ENCODE measurements at places on chromosomes 1 and 21.

GRCh38 chr1:18942340-18942739, 14.1 kb downstream of the IFFO2 start:
- DNase-seq, result no peak

- DNase-seq, result peak; percentile 79
These were observed at the start of gene TTLL7 for GRCh38 chr1:83998498-83999315. TSS of gene TTLL7 (minus strand) at chr1:83999132. CDS start at chr1:83952211, 46,921 bp downstream.

- DNase-seq, result peak; percentile 41
These were observed 32.1 kb downstream of the HSD17B7 start for GRCh38 chr1:162822391-162823200.

DNA sequence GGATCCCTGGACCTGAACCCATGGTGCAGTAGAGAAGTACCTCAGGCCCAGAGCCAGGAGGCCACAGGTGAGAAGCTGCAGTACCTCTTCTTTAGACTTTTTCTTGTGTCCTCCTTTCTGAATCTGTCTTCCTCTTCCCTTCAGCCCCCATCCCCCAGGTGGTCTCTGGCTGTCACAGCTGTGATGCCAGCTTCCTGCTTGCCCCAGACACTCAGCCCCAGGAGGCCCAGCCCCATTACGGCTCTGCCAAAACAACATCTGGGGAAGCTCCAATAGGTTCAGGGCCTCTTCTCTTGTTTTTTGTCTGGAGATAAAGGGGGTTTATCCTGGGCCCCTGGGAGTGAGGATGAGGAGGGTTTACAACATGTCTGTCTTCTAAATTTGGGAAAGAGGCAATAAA, 9.5 kb upstream of the BTG2 start:
- DNase-seq, result no peak

GRCh38 chr1:201791779-201792173, 37.2 kb upstream of the IPO9 start:
- DNase-seq, result no peak

- DNase-seq, result no peak
These were observed 23.2 kb downstream of the ATP8B2 start for GRCh38 chr1:154348429-154349076.

DNA sequence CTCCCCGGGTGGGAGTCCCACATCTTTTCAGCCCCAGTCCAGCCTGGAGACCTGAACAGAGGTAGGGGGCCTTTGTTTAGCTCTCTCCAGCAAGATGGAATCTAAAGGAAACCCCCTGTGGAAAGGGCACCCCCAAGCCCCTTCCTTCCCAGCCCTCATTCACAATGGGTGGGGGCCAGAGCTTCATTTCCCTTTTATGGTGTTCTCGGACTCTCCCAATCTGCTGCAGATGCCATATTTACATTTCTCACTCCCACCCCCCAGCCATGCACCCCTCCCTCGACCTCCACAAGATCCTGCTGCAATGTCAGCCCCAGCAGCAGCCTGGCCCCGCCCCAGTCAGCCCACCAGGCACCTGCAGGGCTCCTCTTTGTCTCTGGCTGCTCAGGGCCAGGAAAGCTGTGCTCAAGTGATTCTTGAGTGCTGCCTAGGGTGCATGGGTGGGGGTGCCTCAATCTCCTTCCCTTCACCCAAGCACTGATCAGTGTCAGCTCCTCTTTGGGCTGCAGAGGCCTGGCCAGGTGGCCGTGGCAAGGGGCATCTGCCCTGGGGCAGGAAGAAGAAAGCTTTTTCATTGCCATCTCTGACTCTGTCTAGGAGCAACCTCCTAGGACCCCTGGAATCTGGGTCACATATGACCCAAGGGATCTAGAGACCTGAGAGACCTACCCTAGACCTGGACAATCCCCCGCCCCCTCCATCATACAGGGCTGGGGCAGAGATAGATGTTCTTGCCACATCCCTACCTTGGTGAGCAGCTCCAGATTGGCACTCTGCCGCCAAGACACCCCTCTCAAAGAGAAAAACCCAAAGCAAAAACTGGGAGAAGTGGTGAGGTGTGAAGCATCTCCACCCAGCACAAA, 1.7 kb downstream of the KIF21B start:
- DNase-seq, result peak; percentile 62

- DNase-seq, result no peak
These were observed 6.3 kb upstream of the SELENON start for GRCh38 chr1:25793585-25794170.

DNA sequence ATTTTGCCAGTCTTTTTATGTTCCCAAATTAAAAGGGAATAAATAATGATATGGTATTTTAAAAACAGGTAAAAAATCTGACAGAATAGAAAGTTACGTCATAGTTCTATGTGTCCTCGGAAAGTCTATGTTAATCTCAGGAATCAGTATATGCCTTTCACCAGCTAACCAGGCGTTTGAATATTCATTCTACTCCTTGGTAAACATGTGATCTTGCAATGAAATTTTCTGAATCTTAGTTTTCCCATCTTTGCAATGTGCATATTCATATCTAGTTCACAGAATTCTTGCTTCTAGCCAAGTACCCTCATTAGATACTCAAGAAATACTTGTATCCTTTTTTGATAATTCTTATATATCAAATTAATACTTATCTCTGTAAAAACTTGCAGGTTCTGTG, 179.4 kb downstream of the ZP4 start:
- no peak for DNase-seq

DNA sequence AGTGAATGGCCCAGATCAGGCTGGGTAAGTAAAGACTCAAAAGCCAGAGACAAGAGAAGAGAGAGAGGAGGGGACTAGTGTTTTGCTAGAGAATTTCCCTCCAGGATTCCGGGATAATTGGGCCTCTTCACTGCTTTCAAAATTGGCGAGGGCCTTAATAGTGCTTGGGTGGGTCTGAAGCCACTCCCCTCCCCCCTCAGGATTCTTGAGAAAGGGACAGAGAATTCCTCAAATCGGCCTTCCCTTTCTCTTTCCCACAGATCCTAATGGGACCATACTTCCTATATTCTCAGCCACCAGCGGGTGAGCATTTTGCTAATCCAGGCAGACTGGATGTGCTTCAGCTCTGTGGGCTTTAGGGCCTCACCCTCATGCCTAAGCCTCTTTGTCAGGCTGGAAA, 11.9 kb downstream of the SFN start:
- no peak for DNase-seq

DNA sequence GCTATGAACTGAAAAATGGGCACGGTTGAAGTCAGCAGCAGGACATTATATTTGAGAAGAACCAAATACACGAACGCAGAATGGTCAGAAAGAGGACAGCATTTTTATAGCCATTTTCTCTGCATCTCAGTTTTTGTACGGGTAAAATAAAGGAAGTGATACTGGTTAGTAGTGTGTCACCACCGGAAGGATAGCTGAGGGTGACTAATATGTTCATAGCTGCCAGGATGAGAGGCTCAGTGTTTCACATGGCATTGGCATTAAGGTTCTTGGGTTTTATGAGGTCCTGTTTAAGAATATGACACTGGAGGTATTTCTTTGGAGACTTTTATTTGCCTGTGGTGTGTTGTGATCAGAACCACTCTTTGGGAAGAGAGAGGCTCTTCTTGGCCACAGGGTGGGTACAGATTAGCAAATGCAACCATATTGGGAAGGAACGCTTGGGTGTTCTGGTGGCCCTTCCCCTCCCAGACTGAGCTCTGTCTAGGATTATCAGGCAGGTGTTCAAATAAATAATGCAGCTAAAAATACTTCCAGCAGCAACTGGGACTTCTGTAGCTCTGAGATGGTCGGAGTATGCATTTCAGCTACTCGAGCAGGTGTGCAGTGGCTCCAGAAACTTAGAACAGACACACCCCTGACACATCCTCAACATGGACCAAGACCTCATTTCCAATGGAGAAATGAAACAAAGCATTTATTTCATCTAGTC, 158.2 kb downstream of the PBX1 start:
- DNase-seq, result no peak

- no peak for DNase-seq
These were observed 22.1 kb upstream of the FAM43B start for GRCh38 chr1:20530306-20530705.

DNA sequence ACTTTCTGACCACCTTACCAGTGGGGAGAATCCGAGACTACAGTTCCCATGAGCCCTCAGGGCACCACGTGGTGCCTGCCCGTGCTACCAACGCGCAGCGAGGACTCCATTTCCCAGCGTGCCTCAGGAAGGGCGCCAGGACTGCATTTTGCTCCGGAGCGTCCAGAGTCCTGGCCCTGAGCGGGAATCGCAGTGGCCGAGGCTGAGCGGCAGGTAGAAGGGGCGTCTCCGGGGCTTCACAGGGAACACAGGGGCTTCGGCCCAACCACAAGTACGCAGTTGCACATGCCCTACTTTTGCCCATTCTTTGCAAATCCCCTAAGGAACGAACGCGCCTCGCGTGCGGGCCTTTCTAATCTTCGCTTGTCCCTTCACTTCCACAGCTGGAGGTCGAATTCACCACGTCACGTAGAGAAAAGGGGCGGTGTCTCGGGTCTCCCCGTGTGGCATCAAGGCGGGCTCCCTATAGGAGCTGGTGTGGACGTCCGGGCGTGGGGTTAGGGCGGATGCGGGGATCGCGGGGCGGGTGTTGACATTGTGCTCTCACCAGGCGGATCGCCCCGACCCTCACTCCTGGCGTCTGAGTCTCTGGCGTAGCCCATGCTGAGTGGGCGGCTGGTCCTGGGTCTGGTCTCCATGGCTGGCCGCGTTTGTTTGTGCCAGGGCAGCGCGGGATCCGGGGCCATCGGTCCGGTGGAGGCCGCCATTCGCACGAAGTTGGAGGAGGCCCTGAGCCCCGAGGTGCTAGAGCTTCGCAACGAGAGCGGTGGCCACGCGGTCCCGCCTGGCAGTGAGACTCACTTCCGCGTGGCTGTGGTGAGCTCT, at the start of gene BOLA1:
Gene BOLA1 (plus strand): TSS at position 109 of the 825 bp plus-strand sequence. CDS start 492 bp downstream, at position 601.
- peak; percentile 93 for DNase-seq

DNA sequence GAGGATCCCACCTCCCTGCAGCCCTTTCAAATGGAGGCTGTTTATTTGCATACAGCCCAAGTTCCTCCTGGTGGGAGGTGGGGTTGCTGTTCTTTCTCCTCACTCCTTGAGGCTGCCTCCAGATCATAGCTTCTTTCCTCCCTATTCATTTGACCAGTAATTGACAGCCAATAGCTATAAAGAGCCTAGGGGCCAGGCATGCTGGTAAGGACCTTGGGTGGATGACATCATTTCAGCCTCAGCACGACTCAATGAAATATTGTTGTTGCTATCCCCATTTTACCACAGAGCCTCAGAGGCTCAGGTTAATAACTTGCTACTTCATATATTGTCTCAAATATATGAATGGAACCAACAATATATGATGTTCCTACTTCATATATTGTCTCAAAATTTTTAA, 31.1 kb downstream of the ZSCAN20 start:
- no peak for DNase-seq

DNA sequence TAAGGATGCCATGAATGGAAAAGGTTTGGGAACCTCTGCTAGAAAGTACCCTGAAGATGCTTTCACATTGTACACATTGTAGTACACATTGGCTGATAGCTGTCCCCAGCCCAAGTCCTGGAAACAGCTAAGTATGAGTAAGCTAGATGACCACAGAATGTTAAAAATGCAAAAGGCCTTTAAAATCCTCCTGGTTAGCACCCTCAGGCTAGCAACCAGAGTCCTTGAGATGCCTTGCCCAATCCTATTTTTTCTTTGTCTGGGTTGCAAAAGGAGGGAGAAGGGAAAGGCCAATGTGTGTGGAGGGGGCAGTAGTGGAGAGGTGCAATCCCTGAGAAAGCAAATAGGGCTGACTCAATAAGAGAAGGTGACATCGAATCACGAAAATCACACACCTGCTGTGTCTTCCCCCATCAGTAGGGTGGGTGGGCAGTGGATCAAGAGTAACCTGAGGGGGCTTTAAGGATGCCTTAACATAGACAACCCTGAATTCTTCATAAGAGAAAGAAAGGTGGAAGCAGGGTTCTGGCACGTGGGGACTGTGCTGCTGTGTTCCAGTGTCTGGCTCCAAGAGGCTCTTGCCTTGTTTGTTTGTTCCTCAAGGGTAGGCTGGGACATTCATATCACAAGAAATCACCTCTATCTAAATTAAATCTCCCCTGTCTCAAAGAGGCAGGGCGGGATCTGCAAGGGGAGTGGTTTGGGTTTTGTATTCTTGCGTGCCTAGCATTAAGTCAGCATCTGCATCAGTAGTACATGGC, 266.2 kb upstream of the PLXNA2 start:
- no peak for DNase-seq

GRCh38 chr21:34598931-34599400, 15.9 kb downstream of the RCAN1 start:
- peak; percentile 4 for DNase-seq

DNA sequence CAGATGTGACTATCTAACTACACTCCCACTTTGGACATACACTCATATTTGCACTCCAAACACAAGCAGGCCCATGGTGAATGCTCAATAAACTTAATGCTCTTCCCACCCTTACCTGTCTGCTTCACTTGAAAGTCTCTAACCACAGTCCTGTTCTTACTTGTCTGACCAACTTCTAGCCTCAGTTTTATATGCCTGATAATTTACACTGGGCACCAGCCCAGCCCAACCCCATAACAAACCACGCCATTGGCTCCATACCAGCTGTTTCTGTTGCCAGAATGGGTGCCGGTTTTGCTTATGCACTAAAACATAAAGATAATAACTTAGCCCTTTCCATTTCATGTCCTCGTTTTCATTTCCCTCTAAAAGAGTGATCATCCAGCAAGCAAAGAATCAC, 395.4 kb downstream of the NTNG1 start:
- no peak for DNase-seq

DNA sequence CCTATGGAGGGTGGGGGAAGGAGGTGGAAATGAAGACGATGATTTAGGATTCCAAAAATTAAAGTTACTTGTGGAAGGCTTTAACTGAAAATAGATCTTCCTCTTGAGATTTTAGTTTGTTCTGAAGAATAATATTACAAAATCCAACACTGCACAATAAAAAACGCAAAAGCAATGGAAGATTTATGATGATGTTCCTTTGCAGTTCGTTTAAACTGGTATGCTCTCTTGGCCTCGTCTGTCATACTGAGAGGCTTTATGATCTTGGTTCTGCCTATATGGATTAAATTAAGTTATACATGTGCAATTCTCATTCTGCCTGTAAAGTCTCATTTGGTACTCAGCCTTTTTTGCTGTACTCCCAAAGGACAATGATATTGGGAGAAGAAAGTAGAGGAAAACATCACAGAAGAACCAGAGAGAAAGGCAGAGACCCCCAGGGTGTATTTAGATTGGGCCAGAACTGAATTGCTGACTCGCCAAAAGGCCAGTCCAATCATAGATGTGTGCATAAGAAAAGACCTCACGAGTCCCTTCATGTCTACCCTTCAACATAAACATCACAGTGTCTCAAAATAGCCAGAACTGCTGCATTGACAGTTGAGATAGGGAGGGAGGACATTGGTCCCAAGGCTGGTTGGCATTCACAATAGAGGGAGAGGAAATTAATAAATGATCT, 188.6 kb downstream of the GREM2 start:
- DNase-seq, result no peak
